M059J (cell line): ENCODE measurements at places on chromosomes 2 and 18.

- no peak for DNase-seq
Measured at GRCh38 chr2:28271231-28271918, 121.3 kb upstream of the FOSL2 start.

GRCh38 chr18:57175532-57175931 lies 28.6 kb downstream of the BOD1L2 start:
- no peak for DNase-seq

DNA sequence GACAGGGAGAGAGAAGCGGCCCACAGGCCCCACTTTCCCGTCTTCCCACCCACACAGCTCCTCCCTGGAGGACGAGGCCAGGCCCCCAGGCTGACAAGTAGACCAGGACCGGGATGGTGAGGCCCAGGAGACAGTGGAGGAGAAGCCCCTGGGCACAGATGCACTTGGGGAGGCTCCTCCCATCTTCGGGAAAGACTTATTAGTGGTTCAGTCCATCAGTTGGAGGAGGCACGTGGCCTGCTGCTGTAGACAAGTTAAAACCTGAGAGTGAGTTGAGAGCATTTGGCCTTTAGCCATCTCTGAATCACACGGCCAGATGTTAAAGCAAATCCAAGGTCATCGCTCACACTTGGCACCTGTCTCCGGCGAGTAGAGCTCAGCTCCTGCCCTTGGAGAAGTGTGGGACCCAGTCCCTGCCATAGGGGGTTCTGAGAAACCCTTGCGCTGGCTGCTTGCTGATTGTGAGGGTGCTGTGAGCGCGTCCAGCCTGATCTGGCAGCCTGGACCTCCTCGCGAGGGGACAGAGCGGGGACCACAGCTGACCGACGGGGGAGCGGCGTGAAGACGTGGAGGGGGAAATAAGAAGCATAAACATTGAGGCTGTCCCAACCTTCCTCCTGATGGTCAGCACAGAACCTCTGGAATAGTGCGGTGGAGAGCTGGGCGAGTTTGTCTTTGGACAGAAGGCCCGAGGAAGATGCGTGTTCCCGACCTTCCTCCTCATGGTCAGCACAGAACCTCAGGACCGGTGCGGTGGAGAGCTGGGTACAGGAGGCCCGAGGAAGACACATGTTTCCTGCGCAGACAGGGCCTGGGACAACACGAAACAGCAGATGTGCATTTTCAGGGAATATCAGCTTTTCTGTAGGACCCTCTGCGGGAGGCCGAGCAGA lies 24.7 kb upstream of the ALLC start:
- peak; percentile 12 for DNase-seq

GRCh38 chr2:174074831-174075230 lies 109.7 kb upstream of the SP3 start:
- DNase-seq: no peak

DNA sequence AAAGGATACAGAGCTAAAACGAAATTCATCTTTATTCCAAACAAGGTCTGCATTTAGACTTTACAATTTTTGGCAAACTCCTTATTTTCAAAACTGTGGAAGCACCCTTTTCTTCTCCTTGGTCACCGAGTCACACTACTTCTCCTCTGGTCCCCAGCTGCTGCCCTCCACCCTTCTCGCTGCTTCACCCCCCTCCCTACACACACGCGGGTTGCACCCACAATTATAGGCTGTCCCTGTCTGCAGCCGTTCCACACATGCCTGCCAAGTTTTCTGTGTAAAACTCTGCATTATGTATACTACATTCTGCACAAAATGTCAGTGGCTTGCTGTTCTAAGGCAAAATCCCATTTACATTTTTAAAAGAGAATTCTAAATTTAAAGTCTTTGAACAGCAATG lies 63.5 kb downstream of the PTPN2 start:
- DNase-seq: no peak

DNA sequence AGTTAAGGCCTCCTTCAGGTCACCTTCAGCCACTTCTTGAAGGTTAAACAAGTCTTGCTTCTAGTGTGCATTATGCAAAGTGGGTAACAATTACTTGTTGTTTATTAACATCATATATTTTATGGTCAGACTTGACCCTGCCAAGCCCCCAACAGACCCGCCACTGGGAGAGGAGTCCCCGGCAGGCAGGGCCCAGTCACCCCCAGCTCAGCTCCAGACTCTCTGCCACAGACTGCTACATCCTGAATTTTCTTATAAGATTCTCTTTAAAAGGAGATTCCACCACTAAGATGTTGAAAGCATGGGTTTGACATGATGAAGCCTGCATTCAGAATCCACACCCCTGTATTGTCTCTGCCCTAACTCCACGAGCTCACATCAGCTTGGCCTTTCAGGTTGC lies 174.3 kb upstream of the ARL4C start:
- DNase-seq: no peak

DNA sequence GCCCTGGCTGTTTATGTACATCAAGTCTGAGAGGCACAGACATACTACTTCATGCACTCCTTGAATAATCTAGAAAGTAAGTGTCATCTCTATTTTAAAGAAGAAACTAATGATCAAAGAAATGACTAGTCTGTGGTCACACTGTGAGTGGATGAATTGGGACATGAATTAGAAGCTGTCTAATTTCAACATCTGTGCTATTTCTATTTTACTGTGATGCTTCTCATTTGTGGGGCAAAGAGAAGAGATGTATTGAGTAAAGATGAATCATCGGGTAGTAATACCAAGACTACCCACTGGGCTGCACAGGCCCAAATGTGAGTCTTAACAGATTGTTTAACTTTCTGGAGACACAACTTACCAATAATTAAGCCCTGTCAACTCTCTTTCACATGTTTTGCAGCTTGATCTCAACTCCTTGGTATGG lies 42.4 kb upstream of the MTIF2 start:
- peak; percentile 38 for DNase-seq

DNA sequence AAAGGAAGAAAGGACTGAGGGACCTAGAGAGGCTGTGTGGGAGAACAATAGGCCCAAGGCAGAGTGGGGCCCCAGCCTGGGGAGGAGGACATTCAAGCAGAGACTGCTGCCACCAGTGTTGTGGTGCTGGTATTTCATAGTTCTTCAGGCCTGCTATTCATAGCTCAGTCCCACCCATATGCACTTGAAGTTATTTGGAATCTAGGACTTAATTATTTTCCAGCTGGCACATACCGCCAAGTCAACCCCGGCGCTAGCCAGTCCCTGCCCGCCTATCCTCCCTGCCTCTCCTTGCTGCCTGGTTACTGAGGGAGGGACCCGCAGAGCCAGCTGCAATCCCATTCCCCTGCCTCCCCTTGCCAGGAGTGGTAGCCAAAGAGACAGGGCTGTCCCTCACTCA lies 141.2 kb downstream of the CABLES1 start:
- DNase-seq: no peak

- no peak for DNase-seq
Measured at GRCh38 chr2:28635191-28635611, 116.4 kb upstream of the PPP1CB start.

GRCh38 chr2:54347622-54348021 lies 91.6 kb upstream of the TSPYL6 start:
- no peak for DNase-seq

GRCh38 chr2:187994464-187995331 lies 297.0 kb upstream of the GULP1 start:
- DNase-seq: peak; percentile 24

DNA sequence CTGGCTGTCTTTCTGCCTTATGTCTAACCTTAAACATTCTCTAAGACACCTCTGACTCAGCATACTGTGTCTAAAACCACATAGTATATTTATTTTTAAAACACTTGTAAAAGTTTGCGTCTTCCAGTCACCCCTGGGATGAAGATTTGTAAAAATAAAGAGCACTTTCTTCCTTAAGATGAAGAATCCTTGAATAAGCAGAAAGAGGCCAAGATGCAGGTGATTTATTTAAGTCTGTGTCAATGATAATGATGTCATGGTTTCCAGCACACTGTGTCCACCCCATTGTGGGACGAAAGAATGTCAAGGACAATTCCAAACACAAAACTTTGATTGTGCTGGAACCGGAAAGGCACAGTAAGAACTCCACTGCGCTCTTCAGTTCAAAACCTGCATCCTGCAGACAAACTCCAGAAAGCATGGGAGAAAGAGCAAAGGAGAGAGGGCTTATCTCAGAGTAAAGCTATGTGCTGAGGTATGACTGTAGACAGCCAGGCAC lies 92.9 kb downstream of the ZEB2 start:
- peak; percentile 90 for DNase-seq

GRCh38 chr2:26644188-26644835 lies 3.1 kb upstream of the CIB4 start:
- DNase-seq: no peak

DNA sequence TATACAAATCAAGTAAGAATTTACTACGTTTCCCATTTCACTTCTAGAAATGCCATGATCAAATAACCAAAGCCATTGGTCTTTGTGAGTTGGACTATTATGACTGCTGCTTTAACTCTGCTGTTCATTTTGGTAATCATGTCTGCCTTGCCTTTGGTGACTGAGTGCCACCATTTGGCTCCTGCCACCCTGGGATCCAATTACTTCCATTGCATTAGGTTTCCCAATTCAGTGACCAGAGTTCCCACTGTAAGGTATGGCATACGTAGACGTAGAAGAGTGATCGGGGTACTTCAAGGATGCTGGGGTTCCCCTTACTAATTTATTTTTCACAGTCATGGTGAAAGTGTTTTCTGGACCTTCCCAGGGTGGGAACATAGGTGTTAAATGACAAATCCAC lies 90.1 kb downstream of the SPIRE1 start:
- DNase-seq: no peak

DNA sequence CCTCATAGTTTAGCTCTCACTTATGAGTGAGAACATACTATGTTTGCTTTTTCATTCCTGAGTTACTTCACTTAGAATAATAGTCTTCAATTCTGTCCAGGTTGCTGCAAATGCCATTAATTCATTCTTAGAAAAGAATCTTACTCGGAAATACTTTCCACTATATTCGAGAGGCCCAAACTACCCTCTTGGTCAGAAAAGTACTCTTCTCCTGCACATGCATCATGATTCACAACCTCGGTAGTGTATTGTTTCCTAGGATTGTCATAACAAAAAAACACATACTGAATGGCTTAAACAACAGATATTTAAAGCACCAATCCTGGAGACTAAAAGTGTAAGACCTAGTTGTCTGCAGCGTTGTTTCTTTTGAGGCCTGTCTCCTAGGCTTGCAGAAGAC lies 364.0 kb upstream of the SLC14A2 start:
- no peak for DNase-seq

DNA sequence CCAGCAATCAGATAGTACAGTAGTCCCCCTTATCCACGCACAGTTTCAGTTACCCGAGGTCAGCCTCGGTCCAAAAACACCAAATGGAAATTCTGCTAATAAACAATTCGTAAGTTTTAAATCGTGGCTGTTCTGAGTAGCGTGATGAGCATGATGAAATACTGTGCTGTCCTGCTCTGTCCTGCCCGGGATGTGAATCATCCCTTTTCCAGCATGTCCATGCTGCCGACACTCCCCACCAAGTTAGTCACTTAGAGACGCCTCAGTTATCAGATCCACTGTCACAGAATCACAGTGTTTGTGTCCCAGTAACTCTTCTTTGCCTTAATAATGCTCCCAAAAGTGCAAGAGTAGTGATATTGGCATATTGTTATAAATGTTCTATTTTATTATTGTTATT lies 62.1 kb downstream of the MEX3C start:
- peak; percentile 30 for DNase-seq

DNA sequence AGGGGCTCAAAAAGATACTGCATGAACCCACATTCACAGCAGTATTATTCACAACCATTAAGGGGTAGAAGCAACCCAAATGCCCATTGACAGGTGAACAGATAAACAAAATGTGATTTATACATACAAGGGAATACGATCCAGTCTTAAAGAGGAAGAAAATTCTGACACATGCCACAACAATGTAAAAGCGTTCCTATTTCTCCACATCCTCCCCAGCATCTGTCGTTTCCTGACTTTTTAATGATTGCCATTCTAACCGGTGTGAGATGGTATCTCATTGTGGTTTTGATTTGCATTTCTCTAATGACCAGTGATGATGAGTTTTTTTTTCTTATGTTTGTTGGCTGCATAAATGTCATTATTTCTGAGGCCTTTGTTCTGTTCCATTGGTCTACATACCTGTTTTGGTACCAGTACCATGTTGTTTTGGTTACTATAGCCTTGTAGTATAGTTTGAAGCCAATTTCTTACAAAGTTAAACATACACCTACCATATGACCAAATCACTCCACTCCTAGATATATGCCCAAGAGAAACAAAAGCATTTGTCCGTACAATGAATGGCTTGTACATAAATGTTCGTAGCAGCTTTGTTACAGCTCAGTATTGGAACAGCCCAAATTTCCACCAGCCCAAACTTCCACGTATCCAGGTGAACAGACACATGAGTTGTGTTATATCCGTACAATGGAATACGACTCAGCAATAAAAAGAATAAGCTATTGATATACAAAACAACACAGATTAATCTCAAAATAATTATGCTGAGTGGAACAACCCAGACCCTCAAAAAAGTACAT lies 85.1 kb downstream of the TMEM131 start:
- peak; percentile 85 for DNase-seq
